ENCODE measurements at places on chromosomes 4 and X.
A peak's percentile ranks its signal among the peaks of the same experiment; 100 is the strongest.

DNA sequence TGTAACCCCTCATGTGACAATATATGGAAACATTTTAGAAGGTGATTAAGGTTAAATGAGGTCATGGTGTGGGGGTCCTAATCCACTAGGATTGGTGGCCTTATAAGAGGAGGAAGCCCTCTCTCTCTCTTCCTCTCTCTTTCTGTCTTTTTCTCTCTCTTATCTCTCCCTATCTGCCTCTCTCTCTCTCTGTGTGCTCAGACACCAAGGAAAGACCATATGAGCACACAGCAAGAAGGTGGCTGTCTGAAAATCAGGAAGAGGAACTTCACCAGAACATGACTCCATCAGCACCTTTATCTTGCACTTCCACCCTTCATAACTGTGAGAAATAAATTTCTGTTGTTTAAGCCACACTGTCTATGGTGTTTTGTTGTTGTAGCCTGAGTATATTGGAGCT is 1472.2 kb downstream of the PCDH7 start:
- DNase-seq: no peak

DNA sequence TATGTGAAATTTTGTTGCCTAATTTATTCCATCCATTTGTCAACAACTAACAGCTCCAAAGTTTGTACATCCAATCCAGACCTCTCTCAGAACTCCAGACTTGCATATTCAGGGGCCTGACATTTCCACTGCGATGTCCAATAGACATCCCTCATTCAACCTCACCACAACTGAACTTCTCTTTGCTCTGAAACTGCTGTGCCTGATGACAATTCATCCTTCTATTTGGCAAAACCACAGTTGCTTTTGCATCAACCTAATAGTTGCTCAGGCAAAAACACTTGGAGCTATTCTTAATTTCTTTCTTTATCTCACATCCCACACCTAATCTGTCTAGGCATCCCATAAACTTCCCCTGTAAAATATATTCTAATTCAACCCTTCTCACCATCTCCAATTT is 56.5 kb downstream of the ANTXR2 start:
- DNase-seq: no peak

DNA sequence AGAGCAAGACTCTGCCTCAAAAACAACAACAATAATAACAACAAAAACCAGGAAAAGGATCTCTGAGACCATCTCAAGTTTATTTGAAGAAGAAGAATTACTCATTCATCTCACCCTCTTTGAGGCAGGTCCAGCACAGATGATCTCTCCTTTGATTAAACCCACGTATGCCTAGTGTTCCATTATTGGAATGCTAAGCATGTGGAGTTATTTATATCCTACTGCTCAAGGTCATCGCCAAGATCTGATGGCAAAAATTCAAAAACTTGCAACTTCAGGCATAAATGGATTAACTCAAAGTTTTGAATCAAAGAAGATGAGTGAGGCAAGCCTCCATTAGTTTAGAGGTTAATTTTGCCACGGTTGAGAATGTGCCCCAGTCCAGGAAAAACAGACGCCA is 184.2 kb downstream of the DHRSX start:
- DNase-seq: no peak

DNA sequence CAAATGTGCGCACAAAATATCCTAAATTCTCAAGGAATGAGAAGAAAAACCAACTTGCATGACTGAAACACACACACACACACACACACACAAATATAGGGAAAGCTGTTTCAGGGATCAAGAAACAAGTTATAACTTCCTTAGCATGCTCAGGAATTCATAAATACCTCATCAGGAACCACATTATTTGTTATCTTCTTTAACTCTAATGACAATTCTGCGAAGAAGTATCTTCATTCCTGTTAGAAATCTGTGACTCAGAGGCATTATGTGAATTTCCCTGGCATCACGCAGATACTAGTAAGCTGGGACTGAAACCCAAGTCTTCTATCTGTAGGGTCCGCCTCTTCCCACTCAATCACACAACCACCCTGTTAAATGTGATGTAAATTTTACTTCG is 30.3 kb downstream of the TMPRSS11A start:
- no peak for DNase-seq

GRCh38 chr4:6471307-6472007 is 957 bp downstream of the PPP2R2C start:
- peak; percentile 18 for DNase-seq

DNA sequence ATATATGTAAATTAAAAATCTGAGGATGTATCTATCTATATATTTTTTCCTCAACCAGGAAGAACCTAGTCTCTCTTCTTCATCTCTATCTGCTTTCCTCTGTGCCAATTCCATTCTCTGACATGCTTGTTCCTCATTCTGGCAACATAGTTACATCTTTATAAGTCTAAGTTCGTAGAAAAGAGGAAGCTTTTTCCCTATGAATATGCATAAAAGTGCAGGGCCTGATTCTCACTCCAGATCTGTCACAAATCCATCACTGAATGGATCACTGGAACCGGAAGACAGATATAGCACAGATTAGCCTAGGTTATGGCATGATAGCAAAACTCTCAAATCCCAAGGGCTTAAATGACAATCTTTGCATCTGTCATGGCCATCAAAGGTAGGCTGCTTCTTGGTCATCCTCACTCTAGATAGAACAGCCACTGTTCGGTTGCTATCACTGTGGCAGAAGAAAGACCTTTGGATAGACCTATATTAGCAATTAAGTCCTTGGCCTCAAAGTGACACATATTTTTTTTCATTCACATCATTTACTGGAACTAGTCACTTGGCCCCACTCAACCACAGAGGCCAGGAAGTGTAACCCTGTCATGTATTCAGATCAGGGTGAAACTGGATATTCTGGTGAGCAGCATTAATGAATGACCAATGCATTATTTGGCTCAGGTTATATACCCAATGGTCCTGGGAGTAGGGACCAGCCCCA is 22.2 kb downstream of the DTHD1 start:
- DNase-seq: no peak

DNA sequence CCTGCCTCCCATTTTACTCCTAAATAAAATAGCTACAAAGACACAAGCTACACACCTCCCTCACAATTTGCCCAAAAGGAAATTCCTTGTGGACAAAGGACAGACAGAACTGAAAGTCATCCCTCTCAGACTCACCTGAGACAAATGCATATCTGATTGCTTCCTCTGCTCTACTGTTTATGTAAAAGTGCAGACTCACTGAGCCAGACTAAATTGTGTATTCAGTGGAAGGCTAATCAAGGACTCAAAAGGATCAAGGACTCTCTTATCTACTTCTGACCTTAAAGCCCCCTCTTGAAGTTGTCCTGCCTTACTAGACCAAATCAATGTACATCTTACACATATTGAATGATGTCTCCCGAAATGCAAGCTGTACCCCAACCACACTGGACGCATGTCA is 3.9 kb downstream of the PDCL2 start:
- DNase-seq: no peak

GRCh38 chr4:113587640-113588275 is 173.8 kb downstream of the CAMK2D start:
- DNase-seq: no peak

DNA sequence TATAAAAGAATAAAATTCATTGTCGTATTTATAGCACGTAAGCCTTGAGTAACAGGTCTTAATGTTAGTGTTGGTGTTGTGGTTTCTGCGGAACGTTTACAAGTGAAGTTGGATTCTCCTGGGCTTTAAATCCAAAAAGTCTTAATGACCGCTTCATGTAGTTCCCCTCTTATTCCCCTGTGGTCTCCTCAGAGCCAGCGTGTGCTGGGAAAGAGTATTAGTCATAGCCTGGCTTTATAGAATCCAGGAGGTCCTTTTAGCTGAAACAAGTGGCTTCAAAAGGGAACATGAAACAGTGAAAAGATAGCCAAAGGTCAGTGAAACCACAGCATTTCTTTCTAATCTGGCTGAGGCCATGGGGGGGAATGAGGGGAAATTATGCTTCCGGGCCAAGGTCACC is 79.1 kb downstream of the CLCN4 start:
- DNase-seq: peak; percentile 22

GRCh38 chrX:150517303-150517910 is 51.0 kb upstream of the MTM1 start:
- no peak for DNase-seq

GRCh38 chr4:3404546-3404945 is 37.2 kb upstream of the HGFAC start:
- no peak for DNase-seq

- peak; percentile 17 for DNase-seq
Observed at GRCh38 chr4:150297861-150298474, 219.7 kb downstream of the DCLK2 start.

- DNase-seq: no peak
Observed at GRCh38 chrX:68180579-68180978, 252.7 kb downstream of the OPHN1 start.

GRCh38 chrX:136228839-136229207 is 22.4 kb downstream of the MAP7D3 start:
- no peak for DNase-seq

- DNase-seq: no peak
Observed at GRCh38 chrX:17295791-17296190, 79.2 kb upstream of the NHS start.
